ENCODE measurements at places on chromosomes 4 and X.

DNA sequence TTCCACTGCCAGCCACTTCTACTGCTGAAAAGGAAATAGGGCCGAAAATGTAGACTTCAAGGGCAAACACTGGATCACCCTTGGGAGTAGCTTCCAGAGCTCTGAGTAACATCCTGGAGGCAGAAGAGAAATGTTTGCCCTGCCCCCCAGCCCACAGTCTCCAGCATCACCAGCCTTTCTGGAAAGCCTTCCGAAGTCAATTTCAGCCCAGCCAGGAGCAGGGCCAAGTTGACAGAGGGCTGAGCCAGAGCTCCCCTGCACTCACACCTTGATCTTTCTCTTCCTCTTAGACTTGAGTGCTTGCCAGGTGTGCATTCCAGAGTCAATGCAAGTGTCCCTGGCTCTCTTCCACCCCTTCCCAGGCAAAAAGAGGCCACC lies 35.2 kb downstream of the SLC25A5 start:
- H3K4me1 ChIP-seq: peaks cover 9% of the 10 kb centered on the region
- H3K36me3 ChIP-seq: no peaks in the 10 kb centered on the region
- no peak for DNase-seq
- no peaks in the 10 kb centered on the region for H3K27me3 ChIP-seq
- H3K27ac ChIP-seq: no peak overlapping the region

DNA sequence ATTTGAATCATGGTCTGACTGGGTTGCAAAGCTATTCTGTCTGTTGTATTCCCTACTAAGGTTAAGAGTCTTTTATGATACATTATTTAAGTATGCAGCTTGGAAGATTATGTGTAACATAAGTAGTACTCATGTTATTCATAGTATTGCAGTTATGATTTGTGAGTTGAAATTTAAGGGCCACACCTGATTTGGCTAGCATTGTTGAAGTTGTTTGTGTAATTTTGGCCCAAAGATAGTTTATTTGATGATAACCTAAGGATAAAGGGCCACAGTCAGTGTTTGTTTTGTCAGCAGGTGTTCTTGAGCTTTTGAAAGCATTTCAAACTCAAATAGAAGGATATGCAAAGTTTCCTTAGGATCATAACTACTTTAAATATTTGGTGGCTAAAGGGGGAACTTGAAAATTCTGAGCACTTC lies 38.9 kb downstream of the NUDT9 start:
- DNase-seq: no peak
- H3K4me1 ChIP-seq: no peaks in the 10 kb centered on the region
- H3K27me3 ChIP-seq: no peaks in the 10 kb centered on the region
- H3K4me3 ChIP-seq: no peak overlapping the region
- peaks cover 6% of the 10 kb centered on the region for H3K36me3 ChIP-seq

- H3K36me3 ChIP-seq: no peaks in the 10 kb centered on the region
- H3K4me1 ChIP-seq: no peaks in the 10 kb centered on the region
- DNase-seq: no peak
Observed at GRCh38 chr4:81634766-81635549, 163.3 kb upstream of the RASGEF1B start.

DNA sequence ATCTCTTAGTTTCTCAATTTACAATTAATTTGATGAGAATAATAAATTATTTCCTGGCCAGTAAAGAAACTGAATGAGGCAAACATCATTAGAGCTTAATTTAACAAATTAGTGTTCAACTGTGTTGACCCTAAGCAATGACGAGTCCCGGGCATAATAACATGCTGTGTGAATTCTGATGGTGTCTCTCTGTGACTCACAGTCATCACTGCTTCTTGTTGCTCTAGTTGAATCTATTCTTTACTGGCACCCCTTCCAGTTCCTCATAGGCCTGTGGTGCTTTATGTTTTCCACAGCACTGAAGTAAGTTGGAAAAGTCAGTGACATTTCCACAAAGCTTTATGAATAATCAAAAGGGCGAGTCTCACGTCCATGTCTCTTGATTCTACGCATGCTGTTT lies 57.7 kb upstream of the SLC7A11 start:
- no peak overlapping the region for H3K4me3 ChIP-seq
- no peak overlapping the region for H3K27ac ChIP-seq

- no peak overlapping the region for H3K27ac ChIP-seq
- DNase-seq: no peak
- H3K27me3 ChIP-seq: no peaks in the 10 kb centered on the region
- H3K36me3 ChIP-seq: no peaks in the 10 kb centered on the region
Observed at GRCh38 chrX:33188286-33188685, 23.1 kb downstream of the DMD start.
